ENCODE measurements at places on chromosomes 11 and 22. TPM values are rescaled to one million over a fixed set of nuclear protein-coding genes. Genes with fewer than 3 reads are reported as not detected.

Gene NFRKB
- total RNA-seq, result 23.9 TPM

Gene CCDC87
- total RNA-seq, result 0.10 TPM

Gene POU2AF2
- total RNA-seq, result not detected

Gene TMPRSS4
- 2.5 TPM for total RNA-seq

Gene DDTL
- 0.20 TPM for total RNA-seq

Gene VSIG10L2
- 0.39 TPM for total RNA-seq

Gene C11orf97
- total RNA-seq, result not detected

Gene KCNE3
- 3.9 TPM for total RNA-seq

Gene CD81
- total RNA-seq, result 299 TPM

Gene NRIP3
- total RNA-seq, result 0.39 TPM

Gene DRD2
- 0.20 TPM for total RNA-seq

Gene CARD16
- total RNA-seq, result 16.0 TPM

Gene MS4A6A
- total RNA-seq, result 33.6 TPM

Gene TBX10
- not detected for total RNA-seq

Gene TMA7B
- 0.30 TPM for total RNA-seq

Gene SCUBE2
- total RNA-seq, result 15.7 TPM

Gene USH1C
- 0.10 TPM for total RNA-seq

Gene PYGM
- total RNA-seq, result 45.7 TPM

Gene DYNC2H1
- 51.6 TPM for total RNA-seq

Gene MICALL1
- total RNA-seq, result 18.8 TPM

Gene PATE4
- not detected for total RNA-seq

Gene CARD10
- total RNA-seq, result 3.3 TPM

Gene MIAT
- total RNA-seq, result 2.5 TPM

Gene C11orf86
- not detected for total RNA-seq

Gene DGAT2
- total RNA-seq, result 79.3 TPM

Gene KCNC1
- 0.30 TPM for total RNA-seq

Gene ACTN3
- total RNA-seq, result 13.5 TPM

Gene GAB2
- total RNA-seq, result 10.9 TPM

Gene FAM83F
- total RNA-seq, result 4.3 TPM

Gene DCHS1
- total RNA-seq, result 29.0 TPM

Gene CFAP300
- total RNA-seq, result 4.6 TPM

Gene RAG2
- total RNA-seq, result 0.30 TPM

Gene CASP1
- total RNA-seq, result 57.9 TPM

Gene NAALADL1
- 9.0 TPM for total RNA-seq

Gene SLC37A2
- 10.3 TPM for total RNA-seq

Gene NEAT1
- total RNA-seq, result 308 TPM

Gene OR51A4
- not detected for total RNA-seq

Gene AMOTL1
- total RNA-seq, result 80.7 TPM

All from skin of body (tissue), 3 donors.